ENCODE measurements at places on chromosomes 13 and 19. TPM values are rescaled to one million over a fixed set of nuclear protein-coding genes. Genes with fewer than 3 reads are reported as not detected.

DNA sequence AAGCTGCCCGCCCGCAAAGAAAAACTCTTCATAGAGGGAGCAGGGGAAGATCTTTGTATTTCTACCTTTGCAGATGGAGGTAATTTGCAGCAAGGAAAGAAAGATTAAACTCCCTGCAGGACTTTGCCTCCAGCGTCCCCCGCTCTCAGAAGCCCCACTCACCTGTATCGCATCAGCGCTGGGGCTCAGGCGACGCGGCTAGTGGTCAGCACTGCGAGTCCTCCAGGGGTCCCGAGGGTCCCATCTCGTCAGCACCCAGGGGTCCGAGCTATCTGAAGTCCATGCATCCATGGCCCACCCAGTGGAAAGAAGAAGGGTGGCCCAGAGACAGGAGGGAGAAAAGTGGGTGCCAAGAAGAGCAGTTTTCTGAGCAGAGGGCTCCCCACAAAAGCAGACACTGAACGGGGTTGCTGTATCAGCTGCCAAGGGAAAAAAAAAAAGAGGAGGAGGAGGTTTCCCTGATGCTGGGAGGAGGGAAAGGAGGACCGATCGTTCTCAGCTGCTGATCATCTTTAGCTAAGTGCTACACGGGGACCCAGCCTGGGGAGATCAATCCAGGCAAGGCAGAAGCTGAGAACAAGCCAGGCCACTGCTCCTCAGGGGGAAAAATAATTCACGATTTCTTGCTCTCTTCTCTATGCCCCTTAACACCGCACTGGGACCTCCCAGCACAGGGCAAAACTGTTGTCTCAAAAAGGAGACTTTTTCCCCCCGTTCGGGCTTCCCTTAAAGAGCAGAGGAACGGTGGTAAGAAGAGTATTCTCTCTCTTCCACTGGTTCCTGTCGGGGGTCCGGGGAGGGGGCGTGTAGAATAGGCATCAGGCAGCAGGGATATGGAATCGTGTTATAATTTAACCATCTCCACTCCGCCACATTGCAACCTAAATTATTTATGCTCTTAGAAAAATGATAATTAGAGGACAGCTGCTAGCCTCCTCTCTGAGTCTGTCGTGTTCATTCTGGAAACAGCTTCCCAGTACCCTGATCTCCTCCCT lies 117.7 kb upstream of the CACNA1A start:
- no peak for DNase-seq

DNA sequence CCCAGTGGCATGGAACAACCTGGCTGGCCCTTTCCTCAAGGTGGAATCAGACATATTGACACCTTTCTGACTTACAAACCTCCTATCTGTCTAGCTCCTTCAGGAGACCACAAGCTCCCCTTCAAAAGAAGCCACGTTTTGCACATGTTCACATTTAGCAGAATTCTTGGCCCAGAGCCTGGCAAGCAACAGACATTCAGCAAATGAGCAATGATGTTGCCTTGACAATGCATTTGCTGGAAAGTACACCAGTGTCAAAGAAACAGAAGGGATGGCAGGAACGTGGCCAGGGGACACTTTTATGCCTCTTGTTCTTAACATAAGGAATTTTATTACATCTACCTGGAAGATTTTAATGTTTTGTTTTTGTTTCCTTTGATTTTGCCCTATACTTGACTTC lies 85.5 kb upstream of the FGF14 start:
- no peak for DNase-seq

GRCh38 chr19:1952635-1953034 lies 11.7 kb downstream of the CSNK1G2 start:
- DNase-seq = no peak

DNA sequence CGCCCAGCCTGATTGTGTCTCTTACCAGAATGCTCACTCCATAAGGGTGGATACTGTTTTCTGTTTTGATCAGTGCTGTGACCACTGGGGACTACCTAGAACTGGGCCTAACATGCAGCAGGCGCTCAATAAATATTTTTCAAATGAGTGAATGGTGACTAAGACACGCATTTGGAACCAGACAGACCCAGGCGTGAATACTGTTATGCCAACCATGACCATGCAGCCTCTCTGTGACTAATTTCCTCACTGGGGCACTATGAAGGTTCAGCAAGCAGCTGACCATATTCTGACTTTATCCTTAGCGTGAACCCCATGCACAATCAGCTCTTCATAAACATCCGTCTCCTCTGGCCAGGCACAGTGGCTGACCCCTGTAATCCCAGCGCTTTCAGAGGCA lies 13.0 kb upstream of the SPC24 start:
- DNase-seq = no peak

DNA sequence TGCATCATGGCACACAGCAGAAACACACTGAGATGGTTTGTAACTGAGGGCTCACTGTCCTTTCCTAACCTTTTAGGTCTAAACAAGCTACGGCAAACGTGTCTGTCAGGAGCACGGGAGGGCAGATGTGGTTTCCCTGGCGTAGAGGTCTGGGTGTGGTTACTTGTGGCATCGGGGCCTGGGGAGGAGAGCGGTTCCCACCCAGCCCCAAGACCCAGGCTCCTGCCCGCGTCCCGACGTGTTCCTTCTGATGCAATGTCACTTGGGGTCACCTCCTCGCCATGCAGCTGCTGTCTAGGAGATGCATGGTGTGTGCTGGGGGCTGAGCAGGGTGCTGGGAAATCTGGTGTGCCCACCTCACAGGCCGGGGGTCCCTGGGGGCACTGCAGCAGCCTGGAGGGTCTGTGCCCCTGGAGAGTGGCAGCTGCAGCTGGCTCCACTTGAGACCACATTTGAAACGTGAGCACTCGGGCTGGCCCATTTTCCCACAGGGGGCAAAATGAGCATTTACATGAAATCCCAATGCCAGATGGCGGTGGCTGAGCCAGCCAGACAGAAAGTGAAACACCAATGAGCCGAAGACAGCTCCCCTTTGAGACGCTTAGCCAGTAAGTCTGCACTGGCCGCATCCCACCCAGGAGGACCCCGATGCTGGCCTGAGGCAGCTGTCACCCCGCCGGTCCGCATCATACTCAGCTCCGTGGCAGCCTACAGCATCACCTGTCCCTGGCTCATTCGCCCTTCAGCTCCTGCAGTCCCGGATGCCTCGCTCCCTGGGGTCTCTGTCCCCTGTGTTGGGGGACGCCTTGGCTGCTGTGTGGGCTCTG lies 22.3 kb upstream of the MYDGF start:
- no peak for DNase-seq

- no peak for DNase-seq
Observed at GRCh38 chr13:29486551-29486950, 108.9 kb downstream of the SLC7A1 start.

DNA sequence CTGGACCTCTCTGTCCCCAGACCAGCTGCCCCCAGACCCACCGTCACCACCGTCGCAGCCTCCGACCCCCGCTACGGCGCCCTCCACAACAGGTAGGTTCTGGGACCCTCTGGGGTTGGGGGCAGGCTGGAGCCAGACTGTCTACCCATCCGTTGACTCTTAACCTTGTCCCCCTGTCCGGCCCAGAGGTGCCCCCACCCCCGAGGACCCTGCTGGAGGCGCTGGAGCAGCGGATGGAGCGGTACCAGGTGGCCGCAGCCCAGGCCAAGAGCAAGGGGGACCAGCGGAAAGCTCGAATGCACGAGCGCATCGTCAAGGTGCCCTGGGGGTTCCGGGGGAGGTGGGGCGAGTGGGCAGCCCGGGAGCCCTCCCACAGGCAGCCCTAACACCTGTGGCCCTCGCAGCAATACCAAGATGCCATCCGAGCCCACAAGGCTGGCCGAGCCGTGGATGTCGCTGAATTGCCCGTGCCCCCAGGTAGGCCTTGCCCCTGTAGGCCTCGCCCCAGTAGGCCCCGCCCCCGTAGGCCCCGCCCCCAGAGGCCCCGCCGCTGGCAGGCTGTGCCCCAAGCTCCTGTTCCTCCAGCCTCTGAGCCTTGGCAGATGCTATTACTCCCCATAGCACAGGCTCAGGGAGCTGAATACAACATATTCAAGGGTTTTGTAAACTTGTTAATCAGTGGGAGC lies 12.9 kb downstream of the CC2D1A start:
- DNase-seq = no peak

DNA sequence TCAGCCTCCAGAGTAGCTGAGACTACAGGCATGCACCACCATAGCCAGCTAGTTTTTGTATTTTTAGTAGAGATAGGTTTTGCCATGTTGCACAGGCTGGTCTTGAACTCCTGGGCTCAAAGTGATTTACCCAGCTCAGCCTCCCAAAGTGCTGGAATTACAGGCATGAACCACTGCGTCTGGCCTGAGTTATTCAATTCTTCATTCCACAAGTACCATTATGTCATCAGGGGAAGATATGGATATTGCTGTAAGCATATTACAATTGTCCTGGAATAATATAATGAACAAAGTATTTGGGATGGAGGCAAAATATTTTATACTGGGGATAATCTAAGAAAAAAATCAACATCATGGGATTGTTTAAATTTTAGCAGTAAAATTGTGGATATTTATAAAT lies 646.0 kb upstream of the SLITRK6 start:
- DNase-seq = no peak

DNA sequence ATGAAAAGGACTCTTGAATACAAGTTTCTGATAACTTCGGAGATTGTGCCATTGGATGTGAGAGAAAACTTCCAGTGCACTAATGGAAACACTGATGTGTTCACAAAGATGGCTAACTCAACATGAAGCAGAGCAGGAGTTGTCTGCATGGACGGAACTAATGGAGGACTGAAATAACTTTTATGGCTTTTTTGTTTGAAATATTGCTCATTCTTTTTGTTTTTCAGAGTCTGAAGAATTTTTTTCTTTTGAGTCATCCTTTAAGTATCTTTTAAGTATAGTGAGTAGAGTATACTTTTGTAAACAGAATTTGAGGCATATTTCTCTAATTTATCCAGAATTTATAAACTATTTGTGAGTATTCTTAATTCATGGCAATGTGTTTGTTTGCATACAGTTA lies 25.7 kb downstream of the CRYL1 start:
- DNase-seq = no peak

GRCh38 chr19:32863841-32864240 lies 5.7 kb downstream of the SLC7A9 start:
- DNase-seq = no peak

GRCh38 chr13:50389726-50390125 lies 374.5 kb downstream of the KCNRG start:
- no peak for DNase-seq

GRCh38 chr13:29591310-29591709 lies 4.2 kb downstream of the SLC7A1 start:
- no peak for DNase-seq

DNA sequence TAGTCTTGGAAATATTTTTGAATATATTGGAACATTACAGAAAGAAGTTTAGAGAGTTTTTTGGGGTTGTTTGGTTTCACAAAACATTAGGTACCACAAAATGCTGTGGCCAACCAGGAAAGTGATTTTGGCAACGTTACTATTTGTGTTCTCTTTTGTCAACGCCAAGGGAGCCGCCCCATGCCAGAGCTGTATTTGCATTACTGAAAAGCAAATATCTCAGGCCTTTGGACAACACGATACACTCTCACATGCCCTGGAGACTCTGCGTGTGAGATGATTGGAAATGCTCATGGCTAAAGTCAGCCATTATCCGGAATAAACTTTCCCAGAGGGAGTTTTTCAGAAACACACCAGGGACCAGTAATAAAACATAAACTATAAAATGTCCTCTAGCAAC lies 324.6 kb downstream of the SHISA2 start:
- DNase-seq = no peak

- DNase-seq = no peak
Observed at GRCh38 chr13:109309625-109310363, 476.6 kb downstream of the IRS2 start.

DNA sequence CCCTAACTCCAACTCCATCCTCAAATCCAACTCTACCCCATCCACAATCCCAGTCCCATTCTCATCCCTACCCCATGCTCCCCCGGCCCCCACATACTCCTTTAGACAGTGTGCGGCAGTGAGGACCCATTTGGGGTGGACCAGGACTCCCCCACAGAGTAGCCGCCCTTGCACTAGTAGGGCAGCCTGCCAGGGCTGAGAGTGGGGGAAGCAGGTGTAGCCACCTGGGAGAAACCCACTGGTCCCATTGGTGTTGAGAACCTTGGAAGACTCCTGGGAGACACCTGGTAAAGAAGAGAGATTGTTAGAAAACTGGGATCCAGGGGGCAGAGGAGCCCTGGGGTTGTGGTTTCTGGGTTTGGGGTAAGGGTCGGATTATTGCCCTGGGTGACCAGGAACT lies 4.6 kb downstream of the KLK13 start:
- no peak for DNase-seq

DNA sequence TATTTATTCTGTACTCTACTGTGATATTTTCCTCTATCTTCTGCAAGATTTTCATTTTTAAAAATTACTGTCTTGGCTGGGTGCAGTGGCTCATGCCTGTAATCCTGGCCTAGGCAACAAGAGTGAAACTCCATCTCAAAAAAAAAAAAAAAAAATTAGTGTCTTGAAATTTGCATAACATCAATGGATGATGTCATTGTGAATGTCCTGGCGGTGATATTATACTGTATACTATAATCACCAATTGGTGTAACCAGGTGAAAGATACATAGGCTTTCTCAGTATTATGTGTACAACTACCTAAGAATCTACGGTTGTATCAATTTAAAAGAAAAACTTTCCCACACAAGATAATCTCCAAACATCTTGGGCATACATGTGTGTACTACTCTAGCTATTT lies 15.2 kb downstream of the ZNF331 start:
- no peak for DNase-seq

GRCh38 chr19:9881720-9882119 lies 46.6 kb downstream of the PIN1 start:
- no peak for DNase-seq

- DNase-seq = no peak
Observed at GRCh38 chr13:41554180-41554579, 96.8 kb downstream of the RGCC start.

- no peak for DNase-seq
Observed at GRCh38 chr19:12603714-12604113, 6.9 kb downstream of the ZNF490 start.

GRCh38 chr19:48591021-48591420 lies 15.5 kb upstream of the SPACA4 start:
- DNase-seq = no peak

GRCh38 chr19:34171539-34171876 lies 796 bp upstream of the LSM14A start:
- no peak for DNase-seq

ACTMAP gene
- 8.5 TPM for total RNA-seq

DACH1 gene
- not detected for total RNA-seq

CCNE1 gene
- 4.1 TPM for total RNA-seq

STOML3 gene
- total RNA-seq = not detected

SLC25A41 gene
- total RNA-seq = 0.40 TPM

YJEFN3 gene
- 7.8 TPM for total RNA-seq

PEAK3 gene
- total RNA-seq = not detected

HAUS8 gene
- 17.8 TPM for total RNA-seq

CCL25 gene
- not detected for total RNA-seq

LMTK3 gene
- 0.66 TPM for total RNA-seq

COMMD6 gene
- total RNA-seq = 177 TPM

CYP4F12 gene
- not detected for total RNA-seq

KEAP1 gene
- 48.0 TPM for total RNA-seq

MYO1F gene
- 63.8 TPM for total RNA-seq

IL17D gene
- total RNA-seq = not detected

FFAR2 gene
- not detected for total RNA-seq
